ENCODE measurements at places on chromosomes 13 and 19.

GRCh38 chr13:100483841-100484381, 104.7 kb downstream of the GGACT start:
- no peak for ATAC-seq

DNA sequence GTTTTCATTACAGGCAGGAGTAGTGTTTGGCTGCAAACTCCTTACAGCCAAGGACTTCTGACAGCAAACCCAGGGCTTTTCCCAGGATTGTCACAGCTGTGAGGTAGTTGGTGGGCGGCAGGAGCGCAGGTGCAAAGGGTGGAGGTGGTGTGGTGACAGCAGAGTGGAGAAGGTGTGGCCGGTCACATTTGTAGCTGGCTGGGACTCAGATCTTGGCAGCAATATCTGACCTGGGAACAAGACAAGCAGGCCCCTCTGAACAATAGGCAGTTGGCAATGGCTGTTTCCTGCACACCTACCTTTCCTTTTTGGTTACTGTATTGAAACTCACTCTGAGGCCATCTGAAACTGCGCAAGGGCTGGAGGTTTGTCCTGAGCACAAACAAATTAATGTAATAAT, 327.3 kb downstream of the COG6 start:
- peak; percentile 71 for ATAC-seq

DNA sequence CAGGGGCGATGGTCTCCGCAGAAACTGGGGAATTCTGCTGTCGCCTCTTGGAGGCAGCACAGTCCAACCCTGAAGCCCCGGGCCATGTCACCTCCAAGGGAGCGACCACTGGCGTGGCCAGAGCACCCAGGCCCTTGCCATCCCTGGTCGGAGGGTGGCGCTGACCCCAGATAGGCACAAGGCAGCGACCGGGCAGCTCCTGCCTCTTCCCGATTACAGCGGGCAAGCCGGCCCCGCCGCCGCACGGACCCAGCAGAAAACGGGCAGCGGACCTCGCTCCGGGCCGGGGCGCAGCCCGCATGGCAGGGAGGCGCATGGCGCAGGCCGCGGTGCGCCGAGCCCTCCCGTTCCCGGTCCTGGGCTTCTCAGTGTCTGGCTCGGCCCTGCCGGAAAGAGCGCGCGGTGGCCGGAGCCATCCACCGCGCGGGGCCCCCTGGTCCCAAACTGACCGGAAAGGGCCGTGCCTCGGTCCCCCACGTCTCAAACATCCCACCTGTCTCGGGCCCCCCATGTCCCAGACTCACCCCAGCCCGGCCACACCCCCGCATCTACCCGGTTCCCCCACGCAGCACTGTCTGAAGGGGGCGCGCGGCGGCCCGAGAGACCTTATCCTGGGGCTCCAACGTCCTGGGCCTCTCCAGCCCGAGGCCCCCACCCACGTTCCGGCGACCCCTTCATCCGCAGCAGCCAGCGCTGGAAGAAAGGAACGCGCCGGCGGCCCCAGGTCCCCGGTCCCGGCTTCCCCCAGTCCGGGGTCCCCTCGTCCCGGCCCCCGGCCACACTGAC, 727 bp downstream of the CERS1 start:
- ATAC-seq, result no peak

DNA sequence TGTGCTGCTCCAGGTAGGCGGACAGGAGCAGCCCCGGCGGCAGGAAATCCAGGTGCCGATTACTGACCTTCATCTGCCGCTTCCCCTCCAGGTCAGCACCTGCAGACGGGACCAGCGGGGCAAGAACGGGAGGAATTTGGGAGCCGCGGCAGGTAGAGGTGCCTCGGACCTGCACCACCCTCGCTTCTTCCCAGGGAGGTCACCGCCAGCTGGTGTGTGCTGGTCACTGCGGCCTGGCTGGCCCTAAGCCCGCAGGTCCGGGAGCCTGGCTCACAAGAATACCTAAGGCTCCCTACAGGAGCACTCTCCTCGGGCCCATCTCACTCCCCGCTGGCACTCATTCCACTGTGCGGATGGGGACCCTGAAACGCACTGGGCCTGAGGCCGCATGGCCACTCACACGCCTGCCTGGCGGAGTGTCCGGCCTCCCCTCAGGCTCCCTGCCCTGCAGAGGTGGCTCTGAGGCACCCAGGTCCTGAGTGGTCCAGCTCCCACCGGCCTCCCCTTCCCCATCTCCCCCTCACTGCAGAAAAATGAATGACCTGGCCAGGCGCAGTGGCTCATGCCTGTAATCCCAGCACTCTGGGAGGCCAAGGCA, 4.3 kb downstream of the RNU6-9 start:
- no peak for ATAC-seq

GRCh38 chr13:101475536-101475935, 23.1 kb downstream of the ITGBL1 start:
- ATAC-seq, result no peak

DNA sequence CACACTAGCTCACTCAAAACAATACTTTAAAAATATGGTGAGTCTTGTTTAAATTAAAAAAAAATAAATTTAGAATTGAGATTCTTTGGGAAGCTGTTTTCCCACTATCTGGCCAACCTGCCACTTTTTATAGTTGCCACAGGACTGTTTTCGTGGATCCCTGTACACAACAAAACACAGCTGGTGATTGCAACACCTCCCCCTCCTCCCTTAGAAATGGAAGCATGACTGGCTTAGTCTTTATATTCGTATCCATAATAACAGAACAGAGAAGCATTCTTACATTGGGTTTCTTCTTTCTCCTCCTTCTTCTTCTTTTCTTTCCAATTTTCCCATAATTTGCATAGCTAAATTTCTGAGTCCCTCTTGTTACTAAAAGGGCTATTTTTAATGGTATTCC, 79.5 kb upstream of the GJB6 start:
- ATAC-seq, result no peak

- no peak for ATAC-seq
Measured at GRCh38 chr19:47020992-47021496, 1.4 kb downstream of the NPAS1 start.

DNA sequence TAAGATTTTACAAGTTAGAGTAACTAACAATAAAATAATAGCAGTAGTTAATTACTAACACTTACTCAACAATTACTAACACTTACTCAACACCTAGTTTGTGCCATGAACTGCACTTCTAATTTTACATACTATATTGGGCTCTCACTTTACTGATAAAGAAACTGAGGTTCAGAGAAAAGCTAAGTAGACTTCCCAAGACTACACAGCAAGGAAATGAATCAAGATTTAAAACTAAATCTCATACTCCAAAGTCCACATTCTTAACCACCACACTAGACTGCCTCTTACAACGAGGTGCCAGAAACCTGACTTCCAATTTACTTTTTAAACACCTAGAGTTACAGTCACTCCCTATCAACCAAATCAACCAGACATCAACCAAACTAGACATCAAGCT, 25.1 kb downstream of the RBM26 start:
- no peak for ATAC-seq

- ATAC-seq, result peak; percentile 67
Measured at GRCh38 chr19:8252922-8253589, 43.9 kb downstream of the CERS4 start.

DNA sequence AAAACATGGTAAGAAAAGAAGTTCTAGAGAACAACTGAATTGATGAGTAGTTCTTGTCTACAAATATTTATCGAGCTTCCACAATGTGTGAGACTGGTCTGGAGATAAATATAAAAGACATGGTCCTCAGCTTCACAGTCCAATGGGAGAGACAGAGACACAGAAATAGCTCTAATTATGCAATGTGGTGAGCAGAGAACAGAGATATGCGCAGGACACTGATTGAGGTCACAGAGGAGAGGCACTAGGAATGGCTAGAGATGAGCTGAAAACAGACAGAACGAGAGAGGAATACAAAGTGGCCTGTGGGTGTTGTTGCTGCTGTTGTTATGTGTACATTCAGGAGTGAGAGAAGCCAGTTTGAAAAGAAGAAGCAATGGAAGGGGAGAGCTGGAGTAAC, 53.2 kb downstream of the GPALPP1 start:
- ATAC-seq, result no peak

GRCh38 chr19:34669305-34669704, 7.7 kb downstream of the SCGB2B2 start:
- peak; percentile 50 for ATAC-seq

- ATAC-seq, result no peak
Measured at GRCh38 chr19:38274739-38275138, 10.4 kb downstream of the SPINT2 start.

DNA sequence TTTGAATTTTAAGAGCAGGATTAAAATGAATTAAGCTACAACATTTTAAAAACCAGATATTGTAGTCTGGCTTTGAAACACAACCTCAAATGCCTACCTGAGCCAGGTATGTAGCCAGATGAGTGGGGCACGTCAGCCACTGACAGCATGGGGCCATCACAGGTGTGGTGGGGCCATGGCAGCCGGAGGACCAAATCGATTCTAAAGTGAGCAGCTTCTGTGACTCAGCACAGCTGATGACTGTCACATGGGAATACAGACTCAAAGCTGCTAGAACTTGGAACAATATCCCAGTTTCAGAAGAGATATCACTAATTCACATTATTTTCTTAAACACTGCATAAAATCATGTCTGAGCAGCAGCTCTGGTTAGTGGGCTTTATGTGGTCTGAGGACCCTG, 52.8 kb downstream of the SERP2 start:
- no peak for ATAC-seq

DNA sequence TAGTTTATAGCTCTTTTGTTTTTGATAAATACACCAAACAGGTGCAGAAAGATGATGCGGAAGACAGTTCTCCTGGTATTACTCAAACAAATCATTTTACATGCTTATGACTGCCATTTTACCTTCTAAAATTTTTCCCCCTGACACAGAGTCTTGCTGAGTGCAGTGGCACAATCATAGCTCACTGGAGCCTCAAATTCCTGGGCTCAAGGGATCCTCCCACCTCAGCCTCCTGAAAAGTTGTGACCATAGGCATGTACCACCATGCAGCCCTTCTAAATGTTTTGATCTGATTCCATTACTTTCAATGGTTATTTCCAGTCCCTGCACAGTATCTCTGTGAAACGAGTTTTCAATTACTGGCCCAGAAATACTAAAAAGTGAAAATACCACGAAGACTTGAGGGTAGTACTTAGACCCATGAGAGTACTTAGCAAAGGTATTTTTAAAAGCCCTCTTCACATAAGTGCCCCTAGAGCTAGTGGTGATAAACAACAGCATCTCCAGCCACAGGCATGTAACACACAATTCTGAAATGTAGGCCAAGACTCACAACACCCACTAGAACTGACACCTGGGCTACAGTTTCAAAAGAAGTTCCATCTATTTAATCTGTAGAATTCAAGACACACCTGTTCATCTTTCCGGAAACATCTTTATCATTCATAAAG, 11.3 kb downstream of the HSPH1 start:
- ATAC-seq, result no peak

DNA sequence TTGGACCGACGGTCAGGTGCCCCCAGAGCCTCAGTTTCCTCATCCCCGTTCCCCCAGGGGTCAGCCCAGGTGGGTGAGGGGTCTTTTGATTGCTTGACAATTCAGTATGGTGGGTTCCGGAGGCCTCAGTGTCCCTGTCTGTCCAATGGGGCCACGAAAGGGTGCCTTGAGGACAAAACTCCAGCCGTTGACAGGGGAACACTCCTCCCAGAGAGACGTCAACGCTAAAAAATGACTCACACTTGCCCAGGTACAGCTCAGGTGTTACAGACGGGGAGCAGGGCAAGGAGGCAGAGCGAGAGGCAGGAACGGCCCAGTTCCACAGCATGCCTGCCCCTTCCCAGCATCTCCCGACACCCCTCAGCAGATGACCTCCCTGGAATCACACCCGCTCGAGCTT, 1.8 kb downstream of the TNFAIP8L1 start:
- peak; percentile 48 for ATAC-seq

GRCh38 chr13:97403893-97404750, 29.8 kb upstream of the RAP2A start:
- ATAC-seq, result no peak

DNA sequence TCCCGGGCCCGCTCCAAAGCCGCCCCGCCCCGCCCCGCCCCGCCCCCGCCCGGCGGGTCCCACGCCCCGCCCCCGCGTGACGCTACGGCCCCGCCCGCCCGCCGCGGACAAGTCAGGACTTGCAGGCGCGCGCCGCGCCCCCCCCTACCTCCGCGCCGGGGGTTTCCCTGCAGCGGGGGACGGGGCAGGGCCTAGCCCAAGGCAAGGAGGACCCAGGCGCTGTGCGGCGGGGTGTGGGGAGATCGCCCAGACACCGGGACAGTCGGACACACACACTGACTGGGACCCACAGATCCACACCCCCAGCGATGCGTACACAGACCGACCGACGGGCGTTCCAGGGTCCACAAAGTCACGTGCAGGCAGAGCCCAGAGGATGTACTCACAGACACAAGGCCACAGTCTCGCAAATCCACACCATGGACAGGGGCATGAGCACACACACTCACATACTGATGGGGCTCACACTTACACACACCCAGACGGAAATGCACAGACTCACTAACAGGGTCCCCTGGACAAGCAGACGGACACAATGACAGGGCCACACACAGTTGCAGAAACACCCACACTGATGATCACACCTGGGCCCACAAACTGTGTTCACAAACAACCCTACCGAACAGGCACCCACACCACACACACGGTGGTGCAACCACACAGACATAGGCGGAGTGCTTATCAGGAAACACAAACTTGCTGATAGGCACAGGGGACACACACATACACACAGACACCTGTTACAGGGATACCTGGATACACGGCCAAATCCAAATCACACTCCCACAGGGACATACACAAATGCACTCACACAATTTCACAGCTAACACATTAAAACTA, 436 bp upstream of the BBC3 start:
- peak; percentile 61 for ATAC-seq

DNA sequence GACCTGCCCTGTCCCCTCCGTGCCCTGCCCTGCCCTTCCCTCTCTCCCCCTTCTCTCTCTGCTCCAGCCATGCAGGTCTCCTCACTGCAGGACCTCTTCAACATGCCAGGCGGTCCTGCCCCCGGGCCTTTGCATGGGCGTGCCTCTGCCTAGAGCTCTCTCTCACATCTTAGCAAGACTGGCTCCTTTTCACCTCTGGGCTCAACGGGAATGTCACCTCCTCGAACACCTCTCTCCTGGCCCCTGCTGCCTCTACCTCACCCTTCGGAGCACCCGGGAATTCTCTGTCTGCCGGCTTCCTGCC, 5.6 kb downstream of the MFSD12 start:
- ATAC-seq, result no peak

GRCh38 chr13:56349866-56350265, 790.9 kb upstream of the PRR20A start:
- no peak for ATAC-seq

GRCh38 chr13:43545317-43545874, 241.4 kb downstream of the ENOX1 start:
- no peak for ATAC-seq

GRCh38 chr13:89407357-89407756, 1736.2 kb downstream of the SLITRK5 start:
- ATAC-seq, result no peak

GRCh38 chr13:111912453-111912866, 154.5 kb upstream of the SOX1 start:
- ATAC-seq, result no peak
